ENCODE measurements at places on chromosomes 7 and 10. TPM values are rescaled to one million over a fixed set of nuclear protein-coding genes. Genes with fewer than 3 reads are reported as not detected.

DNA sequence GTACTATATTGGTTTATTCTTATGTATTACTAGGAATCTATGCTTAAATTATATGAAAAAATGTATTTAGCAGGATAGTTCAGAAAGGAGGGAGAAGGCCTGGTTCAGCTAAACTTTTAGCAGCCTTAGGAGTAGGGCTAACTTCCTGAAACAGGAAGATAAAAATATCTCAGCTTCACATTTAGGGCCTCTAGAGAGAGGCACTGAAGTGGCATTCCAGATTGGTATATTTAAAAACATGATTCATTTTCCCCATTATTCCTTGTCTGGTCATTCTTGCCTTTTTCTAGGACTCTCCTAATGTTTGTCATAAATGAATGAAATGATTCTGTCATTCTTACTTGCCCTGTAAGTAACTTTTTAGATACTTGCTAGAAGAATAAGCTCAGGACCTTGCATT is 63.0 kb upstream of the CYP26C1 start:
- no peak for DNase-seq

DNA sequence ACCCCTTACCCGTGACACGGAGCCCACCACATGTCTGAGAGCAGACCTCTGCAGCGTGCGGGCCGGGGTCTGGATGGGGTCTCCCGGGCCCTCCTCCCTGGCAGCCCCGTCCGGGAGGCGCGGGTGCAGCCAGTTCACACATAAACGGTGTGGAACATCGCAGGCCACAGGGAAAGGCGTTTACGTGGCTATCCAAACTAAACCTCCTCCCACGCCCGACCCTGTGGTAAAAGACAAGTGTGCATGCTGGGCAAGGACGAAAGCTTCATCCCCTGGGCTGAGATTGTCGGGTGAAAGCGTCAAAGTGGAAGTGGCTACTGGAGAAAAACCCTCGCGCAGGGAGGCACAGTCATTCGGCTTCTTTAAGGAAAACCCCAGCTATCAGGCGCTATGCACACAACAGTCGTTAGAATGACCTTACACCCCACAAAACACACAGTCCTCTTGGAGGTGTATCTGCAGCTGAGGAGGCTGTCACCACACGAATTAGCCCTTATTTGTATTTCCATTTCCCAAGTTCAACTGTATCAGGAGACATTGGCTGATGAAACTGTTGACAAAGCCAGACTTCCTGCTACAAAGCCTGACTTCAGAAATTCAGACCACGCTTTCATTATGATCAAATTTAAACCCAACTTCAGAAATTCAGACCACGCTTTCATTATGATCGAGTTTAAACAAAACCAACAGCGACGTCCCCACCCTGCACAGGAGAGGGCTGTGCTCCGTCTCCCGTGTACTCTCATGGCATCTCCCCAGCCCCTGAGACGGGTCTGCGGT is 15.3 kb downstream of the GPER1 start:
- no peak for DNase-seq

Gene SAMD9
- total RNA-seq = 0.11 TPM

Gene FEZF1
- total RNA-seq = 20.0 TPM

DNA sequence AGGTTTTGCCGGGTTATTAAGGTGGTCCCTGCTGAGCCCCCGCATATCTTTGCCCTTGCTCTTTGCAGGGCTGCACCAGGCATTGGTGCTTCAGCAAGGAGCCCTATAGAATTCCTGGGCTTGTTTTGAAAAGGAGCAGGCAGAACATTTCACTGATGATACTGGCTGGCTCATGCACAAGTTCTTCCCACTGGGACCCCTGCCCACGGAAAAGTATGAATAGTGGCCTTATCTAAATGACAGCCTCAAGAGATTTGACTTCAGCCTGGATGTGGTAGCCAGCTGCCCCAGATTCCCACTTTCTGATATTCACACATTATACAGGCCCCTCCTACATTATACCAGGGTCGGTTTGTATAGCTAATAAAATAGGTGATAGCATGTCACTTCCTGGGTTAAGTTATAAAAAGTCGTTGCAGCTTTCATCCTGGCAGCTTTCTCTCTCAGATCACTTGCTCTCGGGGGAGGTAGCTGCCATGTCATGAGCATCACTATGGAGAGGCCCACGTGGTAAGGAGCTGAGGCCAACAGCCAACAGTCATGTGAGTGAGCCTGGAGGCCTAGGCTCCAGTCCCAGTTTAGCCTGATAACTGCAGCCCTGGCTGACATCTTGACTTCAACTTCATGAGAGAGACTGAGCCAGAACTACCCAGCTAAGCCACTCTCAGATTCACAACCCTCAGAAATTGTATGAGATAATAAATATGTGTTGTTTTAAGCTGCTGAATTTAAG is 16.8 kb upstream of the CRTAC1 start:
- no peak for DNase-seq

- DNase-seq = no peak
Measured at GRCh38 chr7:143245123-143245522, 18.1 kb upstream of the GSTK1 start.

- no peak for DNase-seq
Measured at GRCh38 chr7:48710995-48711394, 213.4 kb upstream of the CDC14C start.

- no peak for DNase-seq
Measured at GRCh38 chr7:48245751-48246472, 74.7 kb downstream of the ABCA13 start.

DNA sequence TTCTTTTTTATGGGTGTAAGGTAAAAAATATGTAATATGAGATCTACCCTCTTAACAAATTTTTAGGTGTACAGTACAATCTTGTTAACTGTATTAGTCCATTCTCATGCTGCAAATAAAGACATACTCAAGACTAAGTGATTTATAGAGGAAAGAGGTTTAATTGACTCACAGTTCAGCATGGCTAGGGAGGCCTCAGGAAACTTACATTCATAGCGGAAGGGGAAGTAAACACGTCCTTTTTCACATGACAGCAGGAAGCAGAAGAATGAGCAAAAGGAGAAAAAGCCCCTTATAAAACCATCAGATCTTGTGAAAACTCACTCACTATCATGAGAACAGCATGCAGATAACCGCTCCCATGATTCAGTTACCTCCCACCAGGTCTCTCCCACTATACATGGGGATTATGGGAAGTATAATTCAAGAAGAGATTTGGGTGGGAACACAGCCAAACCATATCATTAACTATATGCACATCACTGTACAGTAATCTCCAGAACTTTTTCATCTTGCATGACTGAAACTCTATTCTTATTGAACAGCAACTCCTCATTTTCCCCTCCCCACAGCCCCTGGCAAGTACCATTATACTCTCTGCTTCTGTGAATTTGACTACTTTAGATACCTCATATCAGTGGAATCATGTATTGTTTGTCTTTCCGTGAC is 127.4 kb downstream of the WNT2 start:
- DNase-seq = no peak

DNA sequence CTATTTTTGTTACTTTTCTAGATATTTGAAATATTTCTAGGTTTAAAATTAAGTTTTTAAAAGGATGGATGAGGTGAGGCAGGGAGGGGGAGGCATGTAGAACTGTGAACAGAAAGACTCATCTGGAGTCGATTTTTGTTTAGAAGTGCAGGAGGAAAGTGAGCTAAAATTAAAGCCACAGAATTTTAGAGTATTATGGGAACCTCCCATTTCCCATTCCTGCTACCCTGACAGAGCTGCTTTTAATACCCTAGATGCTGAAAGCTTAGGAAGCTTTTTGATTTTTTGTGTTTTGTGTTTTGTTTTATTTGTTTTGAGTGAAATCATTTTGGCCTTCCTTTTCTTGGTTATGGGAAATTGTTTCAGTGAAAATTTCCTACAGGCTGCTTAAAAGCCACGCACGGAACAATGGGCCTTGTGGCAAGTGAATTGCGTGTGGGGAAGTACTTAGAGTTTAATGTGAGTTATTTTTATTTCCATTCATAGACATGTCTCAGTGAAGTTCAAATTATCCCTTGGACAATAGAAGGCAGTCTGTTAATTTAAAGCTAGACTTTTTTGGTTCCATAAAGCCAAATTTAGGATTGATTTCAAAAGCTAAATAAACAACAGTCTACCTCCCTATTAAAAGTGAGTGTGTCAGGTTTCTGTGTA is 102.0 kb upstream of the HDAC9 start:
- no peak for DNase-seq

DNA sequence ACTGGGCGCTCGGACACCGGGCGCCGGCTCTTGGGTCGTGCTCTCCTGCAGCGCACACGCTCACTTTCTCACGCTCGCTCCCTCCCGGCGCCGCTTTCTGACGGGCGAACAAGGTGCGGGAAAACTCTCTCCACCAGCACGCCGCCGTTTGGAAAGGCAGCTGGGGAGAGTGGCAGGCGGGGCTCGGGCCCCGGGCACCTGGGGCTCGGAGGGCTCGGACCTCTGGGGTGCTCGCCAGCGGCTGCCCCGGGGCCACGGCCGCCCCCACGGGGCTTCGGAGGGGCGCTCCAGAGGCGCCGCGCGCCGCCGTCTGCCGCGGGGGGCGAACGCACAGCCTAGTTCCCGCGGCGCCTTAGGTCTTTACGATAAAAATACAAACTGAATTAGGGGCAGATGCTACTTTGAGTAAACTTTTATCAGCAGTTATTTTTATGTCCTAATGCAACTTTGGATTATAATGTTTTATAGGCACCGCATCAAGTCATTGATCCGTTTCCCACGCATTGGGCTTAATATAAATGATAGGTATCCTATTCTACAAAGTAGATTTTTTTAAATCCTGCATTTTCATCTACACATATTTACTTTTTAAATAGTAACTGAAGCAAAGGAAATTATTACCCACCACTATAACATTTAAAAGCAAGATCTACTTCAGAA is 535 bp upstream of the EPC1 start:
- DNase-seq = peak; percentile 66

GRCh38 chr7:20338285-20338684 is 7.6 kb downstream of the ITGB8 start:
- DNase-seq = no peak

DNA sequence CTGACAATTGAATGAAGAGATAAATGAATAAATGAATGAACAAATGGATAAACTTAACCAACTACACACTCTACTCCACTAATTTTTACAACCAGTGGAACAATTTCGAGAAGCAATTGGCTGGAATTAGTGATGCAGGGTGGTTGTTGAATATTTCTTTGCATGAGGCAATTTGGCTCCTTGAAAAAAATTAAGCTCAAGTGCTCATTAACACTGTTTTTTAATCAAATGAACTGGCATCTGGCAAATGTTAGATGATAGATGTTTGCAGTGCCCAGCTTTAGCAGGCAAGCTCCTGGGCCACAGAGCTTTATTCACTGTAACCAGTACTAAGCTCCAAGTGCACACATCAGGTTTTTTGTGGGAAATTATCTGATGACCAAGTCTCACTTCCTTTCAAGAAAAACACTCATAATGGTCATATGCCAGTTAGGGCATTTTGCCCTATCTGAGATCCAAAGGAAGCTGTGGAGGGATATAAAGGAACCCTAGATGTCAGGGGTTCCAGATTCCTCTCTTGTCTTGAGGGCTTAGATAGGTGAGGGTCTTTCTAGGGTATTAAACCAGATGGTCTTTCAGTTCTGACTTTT is 16.4 kb upstream of the ADD3 start:
- no peak for DNase-seq

Gene CPA2
- total RNA-seq = 0.90 TPM

Gene NXPH1
- total RNA-seq = 0.27 TPM

- DNase-seq = no peak
Measured at GRCh38 chr10:117214401-117214800, 17.1 kb downstream of the KCNK18 start.

GRCh38 chr10:126917975-126918908 is 13.0 kb downstream of the DOCK1 start:
- no peak for DNase-seq

Gene CDK13
- total RNA-seq = 39.2 TPM

DNA sequence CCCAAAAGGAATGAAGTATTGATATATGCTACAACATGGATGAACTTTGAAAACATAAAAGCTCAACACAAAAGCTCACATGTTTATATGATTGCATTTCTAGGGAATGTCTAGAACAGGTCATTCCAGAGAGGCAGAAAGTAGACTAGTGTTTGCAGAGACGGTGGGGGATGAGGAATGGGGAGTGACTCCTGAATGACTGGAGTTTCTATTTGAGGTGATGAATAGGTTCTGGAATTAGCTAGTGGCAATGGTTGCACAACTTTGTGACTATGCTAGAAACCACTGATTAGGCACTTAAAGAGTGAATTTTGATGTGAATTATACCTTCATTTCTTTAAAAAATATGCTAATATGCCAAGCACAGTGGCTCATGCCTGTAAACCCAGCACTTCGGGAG is 6.9 kb downstream of the KPNA7 start:
- no peak for DNase-seq

Gene TAF3
- 8.0 TPM for total RNA-seq

DNA sequence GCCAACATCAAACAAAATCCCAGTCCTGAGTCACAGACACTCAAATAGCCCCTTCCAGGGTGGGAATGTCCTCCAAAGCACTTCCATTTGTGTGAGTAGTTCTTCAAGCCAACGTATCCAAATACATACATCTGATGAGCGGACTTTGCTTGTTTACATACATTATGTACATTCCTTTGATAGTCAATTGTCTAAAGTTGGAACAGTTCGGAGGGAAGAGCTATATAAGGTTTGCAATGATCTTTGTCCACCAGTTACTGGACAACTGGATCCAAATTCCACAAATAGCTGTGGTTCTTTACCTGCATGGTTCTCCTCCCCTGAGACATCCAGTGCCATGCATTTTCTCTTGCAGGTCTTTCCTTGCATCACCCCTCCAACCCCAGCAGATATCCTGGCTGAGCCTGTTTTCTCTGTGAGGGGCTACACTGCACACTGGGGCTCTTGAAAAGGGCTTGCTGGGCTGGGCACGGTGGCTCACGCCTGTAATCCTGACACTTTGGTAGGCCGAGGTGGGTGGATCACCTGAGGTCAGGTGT is 4.7 kb upstream of the MGMT start:
- no peak for DNase-seq

Gene CALML3
- total RNA-seq = not detected

GRCh38 chr10:5079306-5079830 is 14.8 kb upstream of the AKR1C3 start:
- DNase-seq = no peak

Gene SEC24C
- total RNA-seq = 74.2 TPM

Gene DIP2C
- total RNA-seq = 10.9 TPM

GRCh38 chr10:77603534-77603927 is 34.1 kb downstream of the KCNMA1 start:
- no peak for DNase-seq

Gene KLLN
- total RNA-seq = 0.52 TPM

DNA sequence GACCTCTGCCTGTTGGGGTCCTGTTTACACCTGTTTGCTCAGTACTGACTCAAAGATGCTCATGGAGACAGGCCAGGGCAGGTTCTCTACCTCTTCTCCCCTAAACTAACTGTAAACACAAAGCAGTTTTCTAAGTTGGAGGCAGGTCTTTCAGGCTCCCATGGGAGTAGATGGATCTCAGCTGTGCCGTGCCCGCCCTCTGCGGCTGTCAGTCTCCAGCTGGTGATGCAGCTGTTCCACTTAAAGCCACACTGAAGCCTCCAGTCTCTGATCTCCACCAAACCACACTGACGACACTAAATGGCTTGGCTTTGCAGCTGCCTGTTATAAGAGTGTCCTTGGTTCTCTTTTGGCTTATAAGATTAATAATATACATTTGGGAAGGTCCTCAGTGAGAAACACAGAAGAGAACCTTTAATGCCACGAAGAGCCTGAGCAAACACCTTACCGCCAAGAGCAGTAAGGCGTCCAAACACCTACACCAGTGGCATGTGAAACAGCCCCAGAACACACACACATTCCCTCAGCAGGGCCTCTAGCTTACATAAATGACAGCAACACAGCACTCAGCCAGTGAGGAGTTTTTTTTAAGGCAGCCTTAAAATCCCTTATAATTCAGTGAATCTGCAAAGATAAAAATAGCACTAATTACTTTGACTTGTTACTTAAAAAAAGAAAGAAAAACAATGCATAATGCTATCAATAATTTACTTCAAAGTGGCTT is 60.4 kb upstream of the KCNIP2 start:
- DNase-seq = no peak

Data from WTC11 (cell line).